ENCODE measurements at places on chromosomes 4 and X.

- DNase-seq = peak; percentile 27
These were observed 24.3 kb downstream of the LINC00632 start for GRCh38 chrX:140733766-140734342.

GRCh38 chr4:120842031-120842430 is 80.5 kb downstream of the PRDM5 start:
- peak; percentile 61 for DNase-seq

DNA sequence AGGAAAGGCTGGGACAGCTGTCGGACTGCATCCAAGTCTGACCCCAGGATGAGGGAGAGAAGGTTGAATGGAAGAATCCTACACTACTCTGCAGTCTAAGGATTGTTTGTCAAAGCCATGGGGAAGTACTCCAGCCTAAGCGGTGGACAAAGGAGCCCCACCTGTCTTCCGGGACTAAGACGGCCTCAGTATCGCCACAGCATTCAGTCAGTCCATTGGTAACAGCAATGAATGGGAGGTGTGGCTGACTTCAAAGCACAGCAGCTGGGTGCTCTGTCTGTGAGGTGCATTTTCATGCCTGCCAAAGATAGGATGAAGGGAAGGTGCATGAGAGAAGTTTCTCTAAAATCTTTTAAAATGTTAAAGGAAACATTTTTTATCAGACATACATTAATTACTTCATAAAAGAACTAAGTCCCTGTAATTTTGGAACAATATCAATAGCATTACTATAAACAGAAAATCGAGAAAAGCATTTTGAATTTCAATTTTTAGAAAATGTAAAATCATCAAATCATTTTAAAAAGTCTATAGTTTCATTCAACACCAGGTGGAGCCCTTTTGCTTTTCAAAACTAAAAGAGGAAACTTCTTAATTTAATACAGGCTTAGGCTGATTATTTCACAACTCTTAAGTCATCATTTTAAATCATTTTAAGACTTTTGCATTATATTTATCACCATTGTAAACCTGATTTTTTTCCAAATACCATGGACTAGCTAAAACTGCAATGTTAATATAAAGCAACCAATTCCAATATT is 27.6 kb upstream of the INTU start:
- peak; percentile 36 for DNase-seq

DNA sequence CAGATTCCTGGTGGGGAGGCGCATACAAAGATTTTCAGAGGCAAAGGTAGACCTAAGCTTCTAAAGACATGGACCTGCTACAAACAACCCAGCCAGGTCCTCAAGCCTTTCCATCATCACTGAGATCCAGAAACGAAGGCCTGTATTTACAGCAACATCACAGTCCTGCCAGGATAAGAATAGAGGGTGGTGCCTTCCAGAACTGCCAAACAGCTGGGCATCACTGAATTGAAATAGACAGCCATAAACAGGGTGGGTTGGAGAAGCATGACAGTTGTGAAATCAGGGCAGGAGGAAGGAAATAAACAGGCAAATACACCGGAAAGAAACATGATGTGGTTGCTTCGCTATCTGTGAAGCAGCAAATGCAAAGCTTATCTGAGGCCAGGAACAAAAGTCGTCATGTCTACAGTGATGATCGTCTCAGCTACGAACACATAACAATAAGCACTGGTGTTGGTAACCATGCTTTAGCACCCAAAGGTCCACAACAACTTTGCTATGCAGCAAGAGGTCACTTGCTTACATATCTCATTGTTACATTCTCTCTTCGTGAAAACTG is 6.7 kb upstream of the TMEM154 start:
- no peak for DNase-seq

DNA sequence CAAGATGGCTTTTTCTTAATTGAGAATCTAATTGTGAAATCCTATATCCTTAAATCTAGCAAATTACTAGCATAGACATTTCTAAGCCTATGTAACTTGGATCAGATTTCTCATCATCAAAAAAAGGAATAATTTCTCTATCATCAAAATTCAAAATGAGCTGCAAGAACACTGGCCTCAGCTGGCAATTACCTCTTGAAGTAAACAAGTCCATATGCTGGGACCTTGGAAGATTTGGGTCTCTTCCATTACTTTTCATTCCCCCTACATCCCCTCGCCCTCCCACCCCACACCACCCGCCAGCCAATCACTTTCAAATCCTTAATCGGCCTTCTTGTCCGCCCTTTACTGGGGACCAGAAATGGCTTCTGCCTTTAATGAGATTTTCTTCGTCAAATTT is 23.3 kb upstream of the MBTPS2 start:
- no peak for DNase-seq

All from EL (cell line).